Posterior vena cava (tissue), 2 donors: ENCODE measurements at places on chromosomes 6 and 20. TPM values are rescaled to one million over a fixed set of nuclear protein-coding genes. Genes with fewer than 3 reads are reported as not detected.

DNA sequence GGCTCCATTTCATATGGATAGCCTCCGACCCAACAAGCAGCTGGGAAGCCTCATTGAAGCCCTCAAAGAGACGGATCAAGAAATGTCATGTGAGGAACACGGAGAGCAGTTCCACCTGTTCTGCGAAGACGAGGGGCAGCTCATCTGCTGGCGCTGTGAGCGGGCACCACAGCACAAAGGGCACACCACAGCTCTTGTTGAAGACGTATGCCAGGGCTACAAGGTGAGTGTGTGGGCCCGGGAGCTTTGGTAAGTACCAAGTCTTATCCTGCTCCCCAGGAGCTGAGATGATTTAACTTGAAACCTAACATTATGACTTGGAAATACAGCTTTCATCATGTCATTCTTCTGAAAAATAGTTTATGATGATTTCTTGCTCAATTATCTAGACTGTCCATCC lies 4.1 kb downstream of the TRIM38 start:
- no peak for DNase-seq

DNA sequence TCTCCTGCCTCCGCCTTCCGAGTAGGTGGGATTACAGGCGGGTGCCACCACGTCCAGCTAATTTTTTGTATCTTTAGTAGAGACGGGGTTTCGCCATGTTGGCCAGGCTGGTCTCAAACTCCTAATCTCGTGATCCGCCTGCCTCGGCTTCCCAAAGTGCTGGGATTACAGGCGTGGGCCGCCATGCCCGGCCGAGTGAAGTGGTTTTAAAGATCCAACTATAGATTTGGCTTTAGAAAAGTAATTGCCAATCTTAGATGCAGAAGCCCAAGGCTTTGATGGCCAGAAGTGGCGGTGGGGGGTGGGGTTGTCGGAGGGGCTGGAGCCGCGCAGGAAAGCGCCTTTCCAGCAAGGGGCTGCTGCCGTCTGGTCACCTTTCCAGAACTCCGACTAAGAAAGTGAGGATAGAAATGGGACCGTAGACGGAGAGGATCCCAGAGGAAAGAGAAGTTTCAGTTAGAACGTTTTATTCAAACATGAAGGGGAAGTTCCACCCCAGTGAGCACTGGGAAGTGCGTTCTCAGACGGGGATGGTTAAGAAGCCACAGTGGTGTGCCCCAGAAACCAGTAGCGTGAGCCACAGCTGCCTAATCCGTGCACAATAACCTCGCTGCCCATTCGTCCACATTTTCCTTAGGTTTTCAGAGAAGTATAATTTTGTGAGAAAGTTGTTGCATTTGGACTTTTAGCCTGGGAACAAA lies 69.7 kb downstream of the DLL1 start:
- no peak for DNase-seq

DNA sequence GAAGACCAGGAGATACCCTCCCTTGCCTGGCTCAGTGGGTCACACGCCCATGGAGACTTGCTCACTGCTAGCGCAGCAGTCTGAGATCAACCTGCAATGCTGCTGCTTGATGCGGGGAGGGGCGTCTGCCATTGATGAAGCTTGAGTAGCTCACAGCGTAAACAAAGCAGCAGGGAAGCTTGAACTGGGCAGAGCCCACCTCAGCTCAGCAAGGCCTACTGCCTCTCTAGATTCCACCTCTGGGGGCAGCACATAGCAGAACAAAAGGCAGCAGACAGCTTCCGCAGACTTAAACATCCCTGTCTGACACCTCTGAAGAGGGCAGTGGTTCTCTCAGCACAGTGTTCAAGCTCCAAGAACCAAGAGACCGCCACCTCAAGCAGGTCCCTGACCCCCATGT lies 271.3 kb downstream of the ESR1 start:
- DNase-seq, result no peak

GRCh38 chr20:49508435-49509199 lies 26.1 kb upstream of the KCNB1 start:
- DNase-seq, result no peak

The RALGAPB gene
- total RNA-seq, result 33.5 TPM

DNA sequence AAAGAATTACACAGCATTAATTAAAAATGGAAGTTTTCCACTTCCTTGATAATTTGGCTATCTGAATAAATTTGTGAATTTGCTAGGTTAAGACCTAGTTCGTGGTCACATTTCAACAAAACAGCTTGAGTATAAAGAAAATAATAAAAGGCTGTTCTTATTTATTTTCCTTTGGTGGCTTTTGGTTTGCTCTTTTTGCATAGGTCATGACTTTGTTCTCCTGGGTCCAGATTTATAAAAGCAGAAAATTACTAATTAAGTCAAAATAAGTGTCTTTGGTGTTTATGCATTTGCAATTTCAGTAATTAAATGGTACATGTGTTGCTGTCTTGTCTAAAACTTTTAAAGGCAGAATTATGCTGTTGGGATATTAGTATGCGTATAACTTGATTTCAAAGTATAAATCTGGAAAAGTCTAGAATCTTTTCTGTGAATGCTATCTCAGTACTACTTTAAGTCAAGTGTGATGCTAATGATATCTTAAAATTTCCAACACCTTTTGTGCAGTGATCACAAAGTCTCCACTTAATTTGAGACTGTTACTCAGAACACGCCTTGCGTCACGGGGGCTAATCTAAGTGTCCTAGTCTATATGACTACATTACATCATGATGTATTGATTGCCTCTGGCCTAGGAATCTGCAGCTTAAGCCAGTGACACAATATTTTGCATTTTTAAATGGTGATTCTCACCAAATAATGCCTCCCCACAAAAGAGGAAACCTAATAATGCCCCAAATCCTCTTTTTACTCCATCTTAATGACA lies 41.0 kb downstream of the GNAS start:
- DNase-seq, result no peak

DNA sequence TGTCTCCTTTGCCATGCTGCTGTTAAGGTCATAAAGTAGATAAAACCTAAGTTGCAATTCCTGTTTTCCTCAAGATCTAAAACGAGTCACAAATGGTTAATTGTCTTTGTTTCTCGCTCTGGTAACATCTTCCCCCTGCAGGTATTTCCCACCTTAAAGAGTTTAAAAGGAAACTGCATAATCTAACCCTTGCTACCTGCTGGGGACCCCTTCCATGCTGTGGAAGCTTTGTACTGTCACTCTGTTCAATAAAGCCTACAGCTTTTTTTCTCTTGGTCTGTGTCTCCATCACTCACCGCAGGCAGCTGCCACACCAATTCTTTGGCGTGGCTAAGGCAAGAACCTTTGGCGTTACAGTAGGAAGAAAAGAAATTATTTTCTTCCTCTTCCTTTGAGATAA lies 117.7 kb upstream of the GJE1 start:
- no peak for DNase-seq

The SLC22A3 gene
- total RNA-seq, result 26.6 TPM

GRCh38 chr6:55449225-55449624 lies 122.0 kb downstream of the GFRAL start:
- DNase-seq, result no peak

DNA sequence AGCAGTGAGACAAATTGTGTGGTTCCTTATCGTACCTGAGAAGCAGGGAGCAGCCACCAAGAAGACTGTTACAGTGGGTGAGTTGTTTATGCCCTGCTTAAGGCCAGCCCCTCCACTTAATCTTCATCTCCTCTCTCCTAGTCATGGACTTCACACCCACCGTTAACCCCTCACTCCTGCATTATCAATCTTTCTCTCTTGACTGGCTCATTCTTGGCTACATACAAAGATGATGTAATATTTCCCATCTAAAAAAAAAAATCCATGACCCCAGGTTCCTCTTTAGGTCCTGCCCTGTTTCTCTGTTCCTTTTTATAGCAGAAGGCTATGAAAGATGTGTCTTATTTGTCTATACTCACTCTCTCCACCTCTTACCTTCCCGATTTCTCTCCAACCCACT lies 72.4 kb downstream of the SHLD1 start:
- DNase-seq, result no peak

The ITCH gene
- 51.8 TPM for total RNA-seq

DNA sequence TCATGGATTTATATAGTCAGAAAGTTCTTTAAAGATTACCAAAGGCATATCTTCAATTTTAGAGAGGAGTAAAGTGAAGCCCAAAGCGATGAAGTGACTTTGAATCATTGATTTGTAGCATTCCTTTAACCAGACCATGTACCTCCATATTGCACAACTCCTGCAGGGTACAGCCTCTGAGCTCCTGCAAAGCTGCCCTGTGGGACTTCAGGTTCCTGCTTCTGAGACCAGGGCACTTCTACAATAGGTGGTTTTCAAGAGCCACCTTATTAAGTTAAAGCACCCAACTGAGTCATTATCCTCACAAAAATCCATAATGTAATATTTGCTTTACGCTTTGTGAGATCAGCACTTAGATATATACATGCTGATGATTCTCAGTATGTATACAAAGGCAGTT lies 270.7 kb upstream of the RGS17 start:
- no peak for DNase-seq

DNA sequence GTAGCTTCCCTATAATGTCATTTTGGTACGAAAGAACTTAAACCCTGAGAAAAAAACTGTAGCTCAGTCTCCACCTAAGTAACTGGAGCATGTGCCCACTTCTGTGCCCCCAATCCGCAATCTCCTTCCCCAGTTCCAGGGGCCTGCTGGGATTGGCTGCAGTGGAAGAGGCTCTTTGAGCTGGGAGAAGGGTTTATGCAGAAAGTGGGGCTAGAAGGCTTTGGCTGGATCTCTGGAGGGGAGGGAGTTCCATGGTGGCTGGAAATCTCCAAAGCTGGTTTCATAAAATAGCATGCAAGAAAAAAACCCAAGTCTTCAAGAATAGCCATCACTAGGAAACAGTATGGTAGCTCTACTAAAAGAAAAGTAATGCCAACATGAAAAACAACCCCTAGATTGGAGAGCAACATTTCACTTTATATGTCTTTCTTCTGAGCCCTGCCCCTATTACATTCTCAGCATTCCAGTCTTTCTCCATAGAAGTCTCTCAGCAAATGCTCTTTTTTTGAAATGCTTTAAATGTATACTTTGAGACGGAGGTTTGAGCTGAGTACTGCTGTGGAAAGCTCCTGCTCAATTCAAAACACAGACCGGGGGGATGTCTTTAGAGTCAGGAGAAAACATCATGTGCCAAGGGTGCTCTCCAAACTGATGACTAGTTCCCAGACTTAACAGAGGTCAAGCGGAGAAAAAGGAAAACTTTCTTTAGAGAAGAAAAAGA lies 36.0 kb upstream of the FOXO3 start:
- no peak for DNase-seq

GRCh38 chr20:25040438-25040831 lies 17.5 kb downstream of the ACSS1 start:
- DNase-seq, result no peak

DNA sequence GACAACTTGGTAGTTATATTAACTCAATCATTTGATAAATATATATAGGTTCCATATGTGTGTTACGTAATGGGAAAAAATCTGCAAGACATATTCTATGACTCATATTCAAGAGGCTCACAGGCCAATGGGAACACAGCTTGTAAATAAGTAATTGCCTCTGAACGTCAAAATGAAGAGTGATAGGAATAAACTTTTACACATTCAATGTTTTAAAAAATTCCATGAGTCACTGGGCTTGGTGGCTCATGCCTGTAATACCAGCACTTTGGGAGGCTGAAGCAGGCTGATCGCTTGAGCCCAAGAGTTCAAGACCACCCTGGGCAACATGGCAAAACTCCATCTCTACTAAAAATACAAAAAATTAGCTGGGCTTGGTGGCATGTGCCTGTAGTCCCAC lies 209.4 kb upstream of the MCHR2 start:
- no peak for DNase-seq

DNA sequence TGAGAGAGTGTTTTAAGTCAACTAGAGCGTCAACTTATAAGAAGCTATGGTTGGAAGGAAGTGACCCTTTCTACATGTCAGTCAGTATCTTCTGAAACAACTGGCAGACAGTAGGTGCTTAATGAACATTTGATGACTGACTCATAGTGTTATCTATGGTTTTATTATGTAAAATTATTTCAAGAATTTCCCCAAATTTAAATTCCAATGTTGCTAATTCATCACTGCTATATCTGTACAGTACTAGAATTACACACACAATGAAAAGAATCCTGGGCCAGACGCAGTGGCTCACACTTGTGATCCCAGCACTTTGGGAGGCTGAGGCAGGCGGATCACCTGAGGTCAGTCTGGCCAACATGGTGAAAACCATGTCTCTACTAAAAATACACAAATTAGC lies 721.4 kb upstream of the FLRT3 start:
- DNase-seq, result no peak

The PRICKLE4 gene
- 1.4 TPM for total RNA-seq

The HUS1B gene
- 1.6 TPM for total RNA-seq

The RNF144B gene
- 21.5 TPM for total RNA-seq

DNA sequence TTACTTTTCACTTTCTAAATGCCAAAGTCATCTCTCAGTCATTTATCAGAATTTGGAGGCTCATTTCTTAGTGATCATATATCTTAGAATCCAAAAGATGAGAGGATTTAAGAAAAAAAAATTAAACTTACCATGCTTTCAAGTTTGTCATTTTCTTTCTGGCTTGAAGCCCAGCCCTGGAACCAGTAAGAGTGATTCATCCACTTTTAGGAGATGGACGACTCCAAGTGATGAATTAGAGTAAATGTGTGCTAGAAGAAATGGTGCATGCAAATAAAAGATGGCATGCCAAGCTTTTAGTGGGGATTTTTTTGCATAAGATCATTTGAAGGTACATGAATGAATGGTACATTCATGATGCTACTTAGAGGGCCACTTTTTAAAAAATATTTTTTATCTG lies 20.1 kb downstream of the PLCB1 start:
- DNase-seq, result no peak

The SOX18 gene
- total RNA-seq, result 40.8 TPM

- DNase-seq, result no peak
These were observed 463 bp upstream of the HLA-DMB start for GRCh38 chr6:32941214-32941768.

DNA sequence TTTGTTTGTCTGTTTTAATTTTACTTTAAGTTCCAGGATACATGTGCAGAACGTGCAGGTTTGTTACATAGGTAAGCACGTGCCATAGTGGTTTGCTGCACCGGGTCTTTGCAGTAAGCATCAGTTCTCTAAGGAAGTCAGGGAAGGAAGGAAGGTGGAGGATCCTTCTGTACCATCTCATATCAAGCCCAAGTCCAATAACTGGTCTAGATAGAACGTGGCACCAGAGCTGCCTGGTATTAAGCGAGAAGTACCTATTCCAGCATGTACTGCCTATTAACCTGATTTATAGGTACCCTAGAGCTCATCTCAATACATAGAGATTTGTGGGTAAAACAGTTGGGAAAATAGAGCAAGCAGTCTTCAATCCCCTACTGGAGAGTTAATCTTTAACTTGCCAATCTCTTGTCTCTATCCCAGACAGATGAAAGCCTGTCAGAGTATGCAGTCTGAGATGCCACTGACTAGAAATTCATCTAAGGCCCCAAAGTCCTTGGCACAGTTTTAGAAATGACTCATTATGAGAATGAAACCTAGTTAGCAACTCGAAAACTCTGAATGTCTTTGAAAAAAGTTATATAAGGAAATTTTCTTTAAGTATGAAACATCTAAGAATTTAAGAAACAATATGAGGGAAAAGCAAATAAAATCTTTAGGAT lies 144.9 kb downstream of the TFAP2A start:
- DNase-seq, result no peak

The SNAI1 gene
- total RNA-seq, result 8.9 TPM

The TNXB gene
- total RNA-seq, result 189 TPM

- no peak for DNase-seq
These were observed 44.8 kb upstream of the BCLAF1 start for GRCh38 chr6:136334465-136334846.
